ENCODE measurements at places on chromosomes 16 and 17.

DNA sequence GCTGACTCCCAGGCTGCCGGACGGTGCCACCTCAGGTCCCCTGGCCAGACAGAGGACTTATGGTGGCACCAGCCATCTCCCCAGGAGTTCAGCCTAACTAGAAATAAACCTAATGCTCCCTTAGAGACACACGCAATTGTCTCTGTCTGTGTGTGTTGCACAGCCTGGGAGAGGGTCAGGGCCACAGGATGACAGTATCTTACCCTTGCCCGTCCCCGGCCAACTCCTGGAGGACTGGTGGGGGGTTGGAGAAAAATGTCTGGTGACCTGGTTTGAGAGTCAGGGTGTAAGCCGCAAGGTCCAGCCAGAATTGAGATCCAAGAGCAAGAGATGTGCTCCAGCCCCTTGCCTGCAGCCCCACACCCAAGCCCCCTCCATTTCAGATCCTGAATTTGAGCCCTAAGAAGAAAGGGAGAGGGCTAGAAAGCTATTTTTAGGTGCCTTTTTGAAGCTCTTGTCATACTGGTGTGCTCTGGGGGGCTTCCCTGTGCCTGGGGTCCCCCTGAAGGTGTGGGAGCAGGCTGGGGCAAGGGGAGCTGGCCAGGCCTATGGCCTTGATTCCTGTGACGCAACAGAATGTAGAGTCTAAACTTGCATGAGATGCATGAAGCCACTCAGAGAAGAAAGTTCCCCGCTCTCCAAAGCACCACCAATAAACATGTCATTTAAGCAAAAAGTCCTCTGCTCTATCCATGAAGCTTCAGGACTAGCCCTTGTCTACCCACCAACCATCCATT is 12.9 kb downstream of the ZNF319 start:
- no peak overlapping the region for H3K4me3 ChIP-seq
- peaks cover 11% of the 10 kb centered on the region for H3K27me3 ChIP-seq
- peaks cover 15% of the 10 kb centered on the region for H3K4me1 ChIP-seq
- DNase-seq, result no peak
- no peaks in the 10 kb centered on the region for H3K36me3 ChIP-seq

DNA sequence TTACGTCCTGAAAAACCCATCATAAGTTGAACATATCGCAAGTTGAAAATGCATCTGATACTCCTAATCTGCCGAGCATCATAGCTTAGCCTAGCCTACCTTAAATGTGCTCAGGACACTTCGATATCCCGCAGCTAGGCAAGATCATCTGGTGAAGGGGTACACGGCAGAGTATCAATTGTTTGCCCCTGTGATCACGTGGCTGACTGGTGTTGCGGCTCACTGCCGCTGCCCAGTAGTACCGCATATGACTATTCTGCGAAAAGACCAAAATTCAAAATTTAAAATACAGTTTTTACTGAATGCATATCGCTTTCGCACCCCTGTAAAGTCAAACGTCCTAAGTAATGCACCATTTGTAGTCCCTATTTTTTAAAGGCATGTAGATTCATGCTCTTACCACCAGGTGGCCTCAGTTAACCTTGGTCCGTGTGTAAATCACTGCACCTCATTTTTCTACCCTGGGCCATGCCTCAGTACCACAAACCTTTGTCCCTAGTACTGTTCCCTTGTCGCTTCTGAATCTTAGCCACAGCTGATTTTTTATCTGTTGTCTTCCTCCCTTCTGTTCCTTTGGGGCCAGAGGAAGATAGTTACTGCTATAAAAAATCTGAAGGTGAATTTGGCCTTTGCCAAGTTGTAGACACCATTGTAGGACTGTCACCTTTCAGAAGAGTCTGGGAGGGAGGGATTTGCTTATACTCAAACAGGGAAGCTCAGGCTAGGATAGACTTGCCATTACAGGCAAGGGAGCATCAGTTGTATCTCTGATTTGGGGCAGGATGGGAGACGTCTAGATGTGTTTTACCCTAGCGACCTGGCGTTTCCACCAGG is 34.4 kb downstream of the WWP2 start:
- H3K27ac ChIP-seq, result no peak overlapping the region
- H3K36me3 ChIP-seq, result no peaks in the 10 kb centered on the region
- H3K27me3 ChIP-seq, result no peaks in the 10 kb centered on the region
- DNase-seq, result peak; percentile 18
- peaks cover 4% of the 10 kb centered on the region for H3K4me1 ChIP-seq

- no peaks in the 10 kb centered on the region for H3K4me1 ChIP-seq
- no peak overlapping the region for H3K4me3 ChIP-seq
- H3K27me3 ChIP-seq, result no peaks in the 10 kb centered on the region
- no peak overlapping the region for H3K27ac ChIP-seq
- no peaks in the 10 kb centered on the region for H3K36me3 ChIP-seq
- DNase-seq, result no peak
These were observed 65.8 kb upstream of the CHMP6 start for GRCh38 chr17:80925688-80926335.

GRCh38 chr17:72238157-72238673 is 117.4 kb downstream of the SOX9 start:
- H3K4me1 ChIP-seq, result no peaks in the 10 kb centered on the region
- H3K27ac ChIP-seq, result no peak overlapping the region
- H3K36me3 ChIP-seq, result no peaks in the 10 kb centered on the region
- DNase-seq, result no peak
- H3K4me3 ChIP-seq, result no peak overlapping the region
- no peaks in the 10 kb centered on the region for H3K27me3 ChIP-seq

DNA sequence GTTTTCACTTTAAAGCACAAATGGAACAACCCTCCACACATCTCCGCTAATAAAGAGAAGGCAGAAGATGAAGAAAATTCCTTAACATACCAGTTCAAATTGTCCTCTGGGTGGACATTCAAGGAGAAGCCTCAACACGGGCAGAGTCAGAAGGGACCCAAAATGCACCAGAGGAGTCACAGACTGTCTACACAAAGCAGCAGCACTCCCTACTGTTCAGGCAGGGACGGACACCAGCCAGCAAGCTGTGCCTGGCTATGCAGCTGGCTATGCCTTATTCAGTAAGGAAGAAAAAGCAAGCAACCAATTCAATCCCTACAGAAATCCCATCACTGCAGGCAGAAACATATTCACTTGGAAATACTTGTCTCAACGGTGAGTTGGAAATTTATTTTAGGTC is 8.1 kb downstream of the DNAJC7 start:
- peaks cover 61% of the 10 kb centered on the region for H3K4me1 ChIP-seq
- peak overlapping the region; percentile 93 for H3K27ac ChIP-seq
- no peaks in the 10 kb centered on the region for H3K36me3 ChIP-seq
- H3K27me3 ChIP-seq, result no peaks in the 10 kb centered on the region
- H3K4me3 ChIP-seq, result no peak overlapping the region

GRCh38 chr17:19322129-19322505 is 40.4 kb downstream of the B9D1 start:
- peaks cover 4% of the 10 kb centered on the region for H3K4me1 ChIP-seq
- no peak overlapping the region for H3K4me3 ChIP-seq
- H3K27ac ChIP-seq, result no peak overlapping the region
- H3K36me3 ChIP-seq, result no peaks in the 10 kb centered on the region
- H3K27me3 ChIP-seq, result no peaks in the 10 kb centered on the region
- no peak for DNase-seq

GRCh38 chr16:27220120-27220519 is 16.8 kb downstream of the KDM8 start:
- no peak for DNase-seq
- H3K27me3 ChIP-seq, result no peaks in the 10 kb centered on the region
- H3K36me3 ChIP-seq, result no peaks in the 10 kb centered on the region

- H3K4me3 ChIP-seq, result no peak overlapping the region
- no peaks in the 10 kb centered on the region for H3K27me3 ChIP-seq
- DNase-seq, result no peak
- no peak overlapping the region for H3K27ac ChIP-seq
These were observed 12.4 kb upstream of the KATNB1 start for GRCh38 chr16:57723170-57723569.

GRCh38 chr16:4200000-4200780 is 41.7 kb downstream of the SRL start:
- H3K27me3 ChIP-seq, result no peaks in the 10 kb centered on the region
- peak; percentile 39 for DNase-seq
- peak overlapping the region; percentile 97 for H3K27ac ChIP-seq
- no peaks in the 10 kb centered on the region for H3K36me3 ChIP-seq
- peaks cover 3% of the 10 kb centered on the region for H3K4me1 ChIP-seq
- H3K4me3 ChIP-seq, result no peak overlapping the region

DNA sequence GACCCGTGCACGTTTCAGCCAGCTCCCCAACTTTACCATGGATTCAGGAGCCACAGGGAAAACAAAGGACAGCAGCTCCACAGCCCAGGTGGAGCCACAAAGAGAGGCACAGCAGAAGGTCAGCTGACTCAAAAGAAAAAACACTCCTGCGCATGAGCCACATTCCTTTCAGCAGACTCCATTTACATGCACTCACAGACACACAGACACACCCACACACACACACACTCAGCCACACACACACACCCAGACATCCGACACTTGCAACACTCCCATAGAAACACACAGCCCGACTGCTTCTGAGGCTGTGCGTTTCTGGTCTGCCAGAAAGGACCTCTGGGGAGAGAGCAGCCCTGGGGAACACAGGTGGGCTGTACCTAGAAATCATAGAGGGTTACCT is 2335.5 kb downstream of the TP53TG3F start:
- H3K27ac ChIP-seq, result no peak overlapping the region
- H3K4me3 ChIP-seq, result no peak overlapping the region
- DNase-seq, result no peak
- H3K36me3 ChIP-seq, result no peaks in the 10 kb centered on the region
- H3K27me3 ChIP-seq, result no peaks in the 10 kb centered on the region

GRCh38 chr16:56262551-56263245 is 71.4 kb downstream of the GNAO1 start:
- no peaks in the 10 kb centered on the region for H3K36me3 ChIP-seq
- no peak for DNase-seq
- no peaks in the 10 kb centered on the region for H3K27me3 ChIP-seq
- no peak overlapping the region for H3K27ac ChIP-seq

DNA sequence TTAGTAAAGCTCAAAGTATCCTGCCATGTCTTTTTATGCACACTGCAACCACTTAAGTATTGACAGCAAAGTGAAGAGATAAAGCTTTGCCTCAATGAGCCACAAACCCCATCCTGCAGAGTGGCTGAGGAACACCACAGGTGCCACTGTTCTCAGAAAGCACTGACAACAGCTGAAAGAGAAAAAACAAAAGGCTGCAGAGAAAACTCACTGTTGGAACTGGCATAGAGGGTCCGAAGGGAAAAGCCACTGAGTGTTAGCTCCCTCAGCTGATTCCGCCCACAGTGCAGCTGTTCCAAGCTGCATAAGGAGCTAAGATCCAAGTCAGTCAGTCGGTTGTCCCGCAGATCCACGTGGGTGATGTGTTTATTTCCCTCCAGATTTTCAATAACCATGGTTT is 48.3 kb downstream of the PHLPP2 start:
- no peaks in the 10 kb centered on the region for H3K4me1 ChIP-seq
- peaks cover 61% of the 10 kb centered on the region for H3K36me3 ChIP-seq
- no peaks in the 10 kb centered on the region for H3K27me3 ChIP-seq
- no peak for DNase-seq

DNA sequence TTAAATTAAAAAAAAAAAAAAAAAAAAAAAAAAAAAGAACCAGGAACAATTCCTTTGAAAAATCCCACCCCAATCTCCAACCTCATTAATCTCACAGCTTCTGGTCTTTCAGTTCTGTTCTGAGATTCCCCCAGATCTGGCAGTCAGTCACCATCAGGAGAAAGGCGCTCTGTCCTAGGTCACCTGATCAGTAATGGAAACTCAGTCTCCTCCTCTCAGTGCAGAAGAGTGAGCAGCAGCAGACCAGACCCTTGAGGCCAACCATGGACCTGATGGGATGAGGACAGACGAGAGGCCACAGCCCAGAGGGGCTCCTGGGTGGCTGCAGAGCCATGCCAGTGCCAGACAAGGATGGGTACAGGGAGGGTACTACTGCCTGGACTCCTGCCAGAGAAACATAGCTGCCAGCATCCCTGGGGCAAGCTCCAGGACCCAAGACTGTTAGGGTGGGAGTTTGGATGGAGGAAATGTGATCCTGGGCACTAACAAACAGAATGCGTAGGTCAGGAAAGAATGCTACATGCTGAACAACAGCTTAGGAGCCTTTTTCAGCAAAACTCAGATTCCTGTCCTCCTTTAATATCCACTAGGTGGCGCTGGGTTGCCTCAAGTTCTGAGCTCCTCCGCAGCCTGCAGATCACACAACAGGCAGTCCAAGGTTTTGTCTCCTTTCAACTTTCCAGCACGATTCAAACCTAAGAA is 28.7 kb downstream of the MPG start:
- peak; percentile 49 for DNase-seq
- H3K27me3 ChIP-seq, result no peaks in the 10 kb centered on the region
- H3K4me1 ChIP-seq, result peaks cover 32% of the 10 kb centered on the region

DNA sequence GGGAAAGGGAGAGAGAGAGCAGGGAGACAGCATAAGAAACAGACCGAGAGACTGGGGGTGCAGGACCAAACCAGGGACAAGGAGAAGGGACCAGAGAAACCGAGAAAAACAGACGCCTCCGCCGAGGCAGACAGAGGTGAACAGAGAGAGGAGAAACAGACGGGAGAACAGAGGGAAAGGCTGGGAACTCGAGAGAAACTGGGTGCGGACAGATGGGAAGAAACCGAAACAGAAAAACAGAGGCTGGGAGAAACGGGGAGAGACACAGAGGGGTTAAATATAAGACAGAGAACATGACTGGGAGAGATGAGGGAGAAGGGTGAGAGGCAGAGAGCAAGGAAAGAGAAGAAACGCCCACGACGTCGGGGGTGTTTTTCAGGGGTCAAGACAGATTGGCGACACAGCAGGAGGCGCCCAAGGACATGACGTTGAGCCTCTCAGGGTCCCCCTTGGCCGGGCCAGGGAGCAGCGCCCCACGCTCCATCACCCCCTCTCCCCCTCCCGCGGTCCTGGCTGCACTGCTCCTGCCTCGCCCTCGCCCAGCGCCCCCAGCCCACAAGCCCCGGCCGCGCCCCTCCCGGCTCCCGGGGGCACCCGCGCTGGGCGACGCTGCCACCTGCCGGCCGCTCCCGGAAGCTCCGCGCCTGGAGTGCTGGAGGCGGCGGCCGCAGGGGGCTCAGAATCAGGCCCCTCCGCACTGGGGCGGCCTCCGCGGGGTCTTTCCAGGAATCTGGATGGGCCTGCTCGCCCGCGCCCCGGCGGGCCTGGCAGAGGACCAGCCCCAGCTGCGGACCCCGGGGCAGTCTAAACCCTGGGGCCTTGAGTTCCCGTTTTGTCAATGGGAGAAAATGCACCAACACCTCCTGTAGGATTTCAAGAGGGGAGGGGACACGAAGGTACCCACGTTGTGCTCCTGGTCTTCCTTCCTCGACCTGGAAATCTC is 1.3 kb upstream of the TMEM92 start:
- peaks cover 8% of the 10 kb centered on the region for H3K4me1 ChIP-seq
- H3K36me3 ChIP-seq, result no peaks in the 10 kb centered on the region
- no peak overlapping the region for H3K27ac ChIP-seq
- peaks cover 19% of the 10 kb centered on the region for H3K27me3 ChIP-seq

GRCh38 chr17:68544111-68544915 is 32.1 kb downstream of the PRKAR1A start:
- no peak overlapping the region for H3K4me3 ChIP-seq
- no peaks in the 10 kb centered on the region for H3K4me1 ChIP-seq
- no peaks in the 10 kb centered on the region for H3K27me3 ChIP-seq

GRCh38 chr16:89031715-89032659 is 55.0 kb upstream of the CBFA2T3 start:
- H3K36me3 ChIP-seq, result no peaks in the 10 kb centered on the region
- no peaks in the 10 kb centered on the region for H3K4me1 ChIP-seq
- H3K4me3 ChIP-seq, result no peak overlapping the region
- peaks cover 19% of the 10 kb centered on the region for H3K27me3 ChIP-seq

- no peak for DNase-seq
- H3K27ac ChIP-seq, result no peak overlapping the region
- no peak overlapping the region for H3K4me3 ChIP-seq
- H3K27me3 ChIP-seq, result no peaks in the 10 kb centered on the region
- H3K4me1 ChIP-seq, result peaks cover 37% of the 10 kb centered on the region
These were observed 6.0 kb downstream of the CDK5R1 start for GRCh38 chr17:32492648-32493289.
